ENCODE measurements at places on chromosomes 3 and 15. TPM values are rescaled to one million over a fixed set of nuclear protein-coding genes. Genes with fewer than 3 reads are reported as not detected.

DNA sequence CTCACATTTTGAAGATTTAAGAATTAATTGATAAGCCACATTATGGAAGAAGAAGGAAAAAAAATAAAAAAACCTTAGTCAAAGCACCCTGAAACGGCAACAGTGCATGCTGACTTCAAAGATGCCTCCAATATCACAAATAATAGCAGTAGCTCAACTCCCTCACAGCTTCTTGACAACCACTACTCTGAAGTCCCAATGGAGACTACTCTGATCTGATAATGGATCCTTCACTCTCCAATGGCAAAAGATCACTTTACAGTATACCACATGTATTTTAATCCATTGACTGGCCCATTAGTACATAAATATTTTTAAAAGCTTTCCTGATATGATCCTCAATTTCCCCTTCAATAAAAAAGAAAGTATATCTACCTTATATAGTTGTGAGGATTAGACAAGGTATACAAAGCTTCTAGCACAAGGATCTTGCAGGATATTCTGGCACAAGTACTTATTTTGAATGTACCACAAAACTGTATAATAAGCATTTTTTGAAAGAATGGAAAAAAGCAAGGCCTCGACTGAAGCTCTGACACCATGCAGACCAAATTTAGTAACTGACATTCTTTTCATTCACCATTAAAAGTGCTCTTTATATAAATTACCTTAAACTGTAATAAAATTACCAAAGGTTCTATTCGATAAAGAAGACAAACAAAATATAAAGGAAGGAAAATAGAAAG, 91.9 kb downstream of the PEAK1 start:
- DNase-seq, result no peak

- no peak for DNase-seq
These were observed 98.6 kb downstream of the TCF12 start for GRCh38 chr15:57017024-57017423.

- DNase-seq, result no peak
These were observed 240.4 kb downstream of the NSUN3 start for GRCh38 chr3:94303266-94303665.

- no peak for DNase-seq
These were observed 45.3 kb downstream of the SLCO3A1 start for GRCh38 chr15:91898843-91899242.

GRCh38 chr3:114707252-114707860, 413.5 kb downstream of the TIGIT start:
- DNase-seq, result no peak

The PEAK1 gene
- polyA plus RNA-seq, result 6.6 TPM

- no peak for DNase-seq
These were observed 250.0 kb upstream of the PROK2 start for GRCh38 chr3:72034986-72035385.

GRCh38 chr3:42758126-42758525, 14.9 kb downstream of the CCDC13 start:
- DNase-seq, result no peak

DNA sequence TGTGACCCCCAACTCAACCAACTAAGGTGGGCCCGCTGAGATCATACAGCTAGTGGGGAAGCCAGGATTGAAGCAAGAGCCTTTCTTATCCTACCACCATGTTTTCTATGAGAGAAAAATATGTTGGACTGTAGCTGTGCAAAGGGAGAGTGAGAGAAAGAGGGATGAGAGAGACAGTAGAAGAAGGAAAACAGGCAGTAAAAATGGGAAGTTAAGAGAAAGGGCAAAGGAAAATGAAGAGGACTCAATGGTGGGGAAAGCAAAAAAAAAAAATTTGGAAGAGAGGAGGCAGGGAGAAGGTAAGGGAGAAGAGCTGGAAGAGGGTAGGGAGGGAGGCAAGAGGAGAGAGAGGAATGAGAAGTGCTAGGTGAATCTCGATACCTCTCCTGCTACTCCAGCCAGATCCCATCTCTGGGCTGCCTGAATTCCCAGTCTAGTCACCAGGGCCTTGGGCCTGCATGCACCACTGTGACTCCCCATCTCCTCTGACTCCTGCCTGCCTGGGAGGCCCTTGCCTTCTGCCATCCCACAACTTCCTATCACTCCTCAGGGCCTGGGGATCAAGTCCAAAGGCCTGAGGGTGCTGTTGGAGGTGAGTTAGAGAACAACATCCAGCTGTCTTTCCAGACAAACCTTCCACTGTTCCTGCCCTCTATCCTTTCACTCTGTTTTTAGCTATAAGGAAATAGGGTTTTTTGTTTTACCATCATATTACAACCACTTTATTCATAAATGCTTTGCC, 15.7 kb downstream of the FAM81A start:
- no peak for DNase-seq
